Neural progenitor cell (in vitro differentiated cells): ENCODE measurements at places on chromosomes 11 and 22.

GRCh38 chr11:15602047-15602446 lies 487.3 kb downstream of the INSC start:
- DNase-seq = no peak

DNA sequence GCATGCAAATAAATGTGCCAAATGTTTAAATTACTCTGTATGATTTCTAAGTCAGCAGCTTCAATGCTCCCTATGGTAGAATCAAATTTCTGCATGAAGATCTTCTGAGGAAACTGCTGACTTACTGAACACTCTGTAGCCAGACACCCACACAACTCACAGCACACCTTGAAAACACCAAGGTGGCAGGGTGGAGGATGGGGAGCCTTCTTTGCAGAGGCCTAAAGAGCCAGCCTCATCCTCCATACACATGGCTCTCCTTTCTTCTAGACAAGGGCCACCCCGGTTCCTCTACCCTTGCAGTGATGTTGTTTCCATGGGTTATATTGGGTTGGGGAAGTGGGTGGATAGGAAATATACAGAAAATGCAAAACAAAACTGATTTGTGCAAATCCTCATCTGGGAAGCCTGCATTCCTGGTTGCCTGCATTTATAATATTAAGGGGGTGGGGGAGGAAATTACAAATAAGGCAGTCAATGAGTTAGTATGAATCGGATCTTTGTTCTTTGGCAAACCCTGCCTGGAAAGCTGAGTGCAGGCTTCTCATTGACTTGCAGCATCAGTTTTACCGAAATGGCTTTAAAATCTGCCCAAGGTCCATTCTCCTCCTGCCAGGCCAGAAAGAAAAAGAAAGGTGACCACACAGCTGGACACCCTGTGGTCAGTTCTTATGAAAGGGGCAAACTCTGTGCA lies 15.8 kb upstream of the ETS1 start:
- no peak for DNase-seq

GRCh38 chr22:26474682-26475081 lies 8.9 kb downstream of the HPS4 start:
- DNase-seq = no peak

- no peak for DNase-seq
These were observed 29.0 kb downstream of the AGBL2 start for GRCh38 chr11:47686151-47686550.

DNA sequence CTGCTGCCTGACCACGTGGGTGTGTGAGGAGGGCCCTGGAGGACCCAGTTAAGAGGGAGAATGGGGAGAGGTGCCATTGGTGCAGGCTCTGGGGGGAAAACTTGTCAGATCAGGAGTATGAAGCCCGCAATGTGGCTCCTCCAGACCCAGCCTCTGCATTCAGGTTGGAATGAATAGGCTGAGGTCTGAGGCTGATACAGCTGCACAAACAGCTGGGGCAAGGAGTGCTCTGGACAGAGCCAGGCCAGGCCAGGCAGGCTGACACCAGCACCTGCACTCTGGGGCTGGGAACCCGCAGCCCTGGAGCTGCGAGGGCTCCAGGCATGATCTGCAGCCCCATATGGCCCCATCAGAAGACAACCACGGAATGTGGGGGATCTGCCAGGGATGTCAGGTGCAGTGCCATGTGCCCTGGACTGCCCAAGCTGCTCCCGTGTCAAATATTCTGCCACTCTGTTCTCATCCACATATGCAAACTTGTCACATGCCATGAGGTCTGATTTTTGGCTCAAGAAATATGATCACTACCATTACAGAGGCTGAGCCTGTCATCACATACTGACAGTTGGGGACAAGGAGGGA lies 27.2 kb upstream of the KCNJ11 start:
- no peak for DNase-seq

DNA sequence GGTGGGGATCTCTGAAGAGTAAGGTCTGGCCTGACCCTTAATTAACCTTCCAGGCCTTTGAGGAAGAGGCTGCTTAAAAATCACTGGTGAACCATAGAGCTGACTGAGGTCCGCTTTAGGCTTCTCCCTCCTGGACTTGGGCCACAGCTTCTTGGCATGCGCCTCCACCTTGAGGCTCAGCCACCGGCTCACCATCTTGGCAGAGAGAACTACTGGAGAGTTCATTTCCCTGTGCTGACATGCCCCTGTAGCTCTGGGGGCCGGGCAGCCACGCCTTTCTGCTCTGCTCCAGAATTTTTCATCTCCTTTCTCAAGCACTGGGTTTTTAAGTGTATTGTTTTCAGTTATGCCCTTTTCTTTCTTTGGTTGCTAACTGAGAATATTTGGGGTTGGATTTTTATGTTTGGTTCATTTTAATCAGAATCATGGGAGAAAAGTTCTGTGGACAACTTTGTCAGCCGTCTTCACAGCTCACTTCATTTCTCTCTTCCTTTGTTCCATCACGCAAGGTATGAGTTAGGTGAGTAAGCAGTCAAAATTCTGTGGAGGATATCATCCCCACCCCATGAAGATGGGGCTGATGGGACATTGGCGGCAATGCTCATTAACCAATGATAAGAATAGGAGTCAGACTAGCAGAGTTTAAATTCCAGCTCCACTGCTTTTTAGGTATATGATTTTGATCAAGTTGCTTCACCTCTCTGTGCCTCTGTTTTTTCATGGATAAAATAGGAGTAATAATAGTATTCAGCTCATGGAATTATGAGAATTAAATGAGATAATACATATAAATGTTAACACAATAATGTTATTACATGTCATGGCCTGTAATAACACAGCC lies 103.9 kb downstream of the DBX1 start:
- DNase-seq = no peak

DNA sequence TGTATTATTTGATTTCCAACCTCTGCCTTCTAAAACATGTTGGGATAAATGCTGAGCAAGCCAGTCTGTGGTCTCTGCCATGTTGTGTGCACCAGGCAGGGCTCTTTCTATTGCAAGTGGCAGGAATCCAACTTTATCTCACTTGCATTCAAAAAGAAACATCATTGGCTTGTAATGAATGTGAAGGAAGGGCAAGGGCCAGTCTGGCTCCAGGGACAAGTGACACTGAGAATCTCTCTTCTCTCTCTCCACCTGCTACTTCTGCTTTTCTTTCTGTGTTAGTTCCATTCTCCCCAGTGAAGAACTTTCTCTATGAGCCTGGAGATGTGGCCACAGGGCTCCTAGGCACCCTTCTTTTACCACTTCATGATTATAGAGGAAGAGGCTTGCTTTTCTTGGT lies 329.9 kb upstream of the NCAM1 start:
- no peak for DNase-seq

DNA sequence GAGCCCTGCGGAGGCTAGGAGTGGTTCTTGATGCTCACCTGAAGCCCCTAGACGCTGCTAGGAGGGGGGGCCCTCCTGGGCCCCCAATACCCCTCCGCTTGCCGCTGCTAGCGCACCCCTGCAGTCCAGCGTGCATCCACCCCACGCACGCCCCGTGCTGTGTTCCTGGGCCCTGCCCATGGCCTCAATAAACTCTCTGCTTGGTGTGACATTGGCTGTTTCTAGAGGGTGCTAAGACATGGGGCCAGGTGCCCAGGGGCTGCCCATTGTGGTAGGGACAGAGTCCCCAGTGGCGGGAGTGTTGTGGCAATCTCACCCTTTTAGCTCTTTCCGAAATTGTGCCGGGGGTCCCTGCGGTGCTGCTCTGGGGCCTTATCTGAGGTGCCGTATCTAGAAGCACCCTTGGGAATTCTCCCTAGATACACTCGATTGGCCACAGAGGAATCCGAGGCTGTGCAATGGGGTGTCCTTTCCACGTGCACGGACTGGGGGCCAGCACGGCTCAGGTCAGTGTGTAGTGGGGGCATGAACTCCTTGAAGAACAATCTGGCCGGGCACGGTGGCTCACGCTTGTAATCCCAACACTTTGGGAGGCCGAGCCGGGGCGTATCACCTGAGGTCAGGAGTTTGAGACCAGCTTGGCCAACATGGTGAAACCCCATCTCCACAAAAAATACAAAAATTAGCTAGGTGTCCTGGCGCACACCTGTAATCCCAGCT lies 10.9 kb downstream of the MAPK8IP2 start:
- no peak for DNase-seq

- no peak for DNase-seq
These were observed 38.5 kb downstream of the CDON start for GRCh38 chr11:126024123-126024522.

DNA sequence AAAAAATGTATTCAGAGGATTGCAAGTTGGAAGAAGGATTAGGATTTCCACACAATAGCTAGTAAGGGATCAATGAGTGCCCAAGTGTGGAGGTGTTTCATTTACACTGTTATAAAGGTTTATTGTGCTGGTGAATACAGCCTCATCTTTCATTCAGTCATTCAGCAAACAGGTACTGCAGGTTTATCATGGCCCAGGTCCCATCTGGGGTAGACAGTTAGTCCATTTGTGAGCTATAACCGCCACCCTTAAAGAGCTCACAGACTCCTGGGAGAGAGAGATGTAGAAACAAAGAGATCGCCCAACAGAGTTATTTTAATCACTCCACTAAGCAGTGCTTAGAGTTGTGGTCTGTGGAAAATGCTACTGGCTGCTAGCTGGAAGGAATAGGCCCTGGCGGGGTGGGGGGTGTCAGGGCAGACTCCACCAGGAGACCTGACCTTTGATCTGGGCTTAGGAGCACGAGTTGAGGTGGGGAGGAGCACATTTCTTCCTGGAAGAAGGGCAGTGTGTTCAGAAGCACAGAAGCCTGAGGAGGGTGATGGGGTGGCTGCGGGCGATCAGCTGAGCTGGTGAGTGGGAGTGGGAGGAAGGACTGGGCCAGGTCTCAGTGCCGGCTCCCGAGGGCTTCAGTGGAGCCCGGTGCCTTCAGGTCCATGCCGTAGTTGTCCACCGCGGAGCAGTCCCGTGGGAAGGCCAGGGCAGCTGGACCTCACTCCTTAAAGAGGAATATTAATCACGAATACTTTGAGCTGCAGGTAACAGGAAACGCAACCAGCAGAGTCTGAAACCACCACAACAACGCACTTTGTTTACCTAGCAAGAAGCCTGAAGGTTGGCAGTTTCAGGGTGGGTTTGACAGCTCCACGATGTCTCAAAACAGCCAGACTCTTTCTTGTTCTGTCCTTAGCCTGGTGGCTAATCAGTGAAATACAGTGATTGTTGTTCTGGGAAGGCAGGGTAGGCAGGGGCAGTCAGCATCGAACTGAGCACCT lies 11.2 kb downstream of the TOM1 start:
- DNase-seq = peak; percentile 25

DNA sequence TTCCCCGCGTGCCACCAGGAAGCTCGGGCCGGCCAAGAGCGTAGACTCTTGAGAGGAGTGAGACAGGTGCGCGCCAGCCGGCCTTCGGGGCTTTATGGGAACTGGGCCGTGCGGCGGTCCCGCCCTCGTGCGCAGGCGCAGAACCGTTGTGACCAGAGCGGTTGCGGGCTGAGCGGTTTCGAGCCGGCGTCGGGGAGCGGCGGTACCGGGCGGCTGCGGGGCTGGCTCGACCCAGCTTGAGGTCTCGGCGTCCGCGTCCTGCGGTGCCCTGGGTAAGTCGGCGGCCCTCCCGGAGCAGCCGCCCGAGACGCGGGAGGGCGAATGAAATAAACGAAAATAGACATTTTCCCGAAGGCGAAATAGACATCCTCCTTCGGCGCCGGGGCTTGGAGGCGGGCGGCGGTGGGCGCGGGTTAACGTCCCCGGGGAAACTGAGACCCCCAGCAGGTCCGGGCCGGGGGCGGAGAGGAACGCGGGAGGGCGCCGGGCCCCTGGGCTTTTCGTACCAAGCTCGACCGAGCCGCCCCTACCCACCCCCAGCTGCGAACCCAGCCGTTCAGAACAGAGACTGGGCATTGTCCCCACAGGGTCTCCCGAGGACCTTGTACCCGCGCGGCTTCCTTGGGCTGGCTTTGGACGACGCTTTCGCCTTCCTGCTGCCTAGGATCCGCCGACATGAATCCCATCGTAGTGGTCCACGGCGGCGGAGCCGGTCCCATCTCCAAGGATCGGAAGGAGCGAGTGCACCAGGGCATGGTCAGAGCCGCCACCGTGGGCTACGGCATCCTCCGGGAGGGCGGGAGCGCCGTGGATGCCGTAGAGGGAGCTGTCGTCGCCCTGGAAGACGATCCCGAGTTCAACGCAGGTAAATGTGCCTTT lies at the start of gene ASRGL1:
TSS of gene ASRGL1 (plus strand) at position 146 of the 879 bp plus-strand sequence. CDS start at position 676, 530 bp downstream.
- DNase-seq = peak; percentile 91
